ENCODE measurements at places on chromosomes 5 and 9. TPM values are rescaled to one million over a fixed set of nuclear protein-coding genes. Genes with fewer than 3 reads are reported as not detected.

C5orf47 gene
- not detected for polyA plus RNA-seq

- no peak for DNase-seq
- no peak overlapping the region for H3K27ac ChIP-seq
- H3K27me3 ChIP-seq: peaks cover 4% of the 10 kb centered on the region
- no peaks in the 10 kb centered on the region for H3K4me1 ChIP-seq
- no peaks in the 10 kb centered on the region for H3K36me3 ChIP-seq
These were observed 190.9 kb downstream of the TTC39B start for GRCh38 chr9:15116130-15116580.

- no peaks in the 10 kb centered on the region for H3K36me3 ChIP-seq
- no peak for DNase-seq
- H3K27me3 ChIP-seq: no peaks in the 10 kb centered on the region
These were observed 128.0 kb upstream of the IL12B start for GRCh38 chr5:159458217-159458711.

CDH9 gene
- polyA plus RNA-seq: not detected

DNA sequence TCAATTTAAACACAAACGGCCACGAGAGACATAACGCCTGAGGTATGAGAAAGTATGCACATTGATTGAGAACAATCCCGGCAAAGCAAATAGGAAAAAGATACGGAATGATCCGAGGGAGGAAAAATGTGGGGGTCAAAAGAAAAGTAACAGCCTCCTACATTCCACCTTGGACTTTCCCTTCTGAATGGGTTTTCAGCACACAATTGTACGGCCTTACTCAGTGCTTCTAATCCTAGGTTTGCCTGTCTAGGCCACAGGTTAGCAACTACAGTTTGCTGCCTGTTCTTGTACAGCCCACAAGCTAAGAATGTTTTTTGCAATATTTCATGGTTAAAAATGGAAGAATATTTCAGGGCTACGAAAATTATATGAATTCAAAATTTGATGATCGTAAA, 46.2 kb upstream of the RNF20 start:
- no peak for DNase-seq
- H3K27ac ChIP-seq: no peak overlapping the region
- no peak overlapping the region for H3K4me3 ChIP-seq
- H3K36me3 ChIP-seq: no peaks in the 10 kb centered on the region
- H3K27me3 ChIP-seq: peaks cover 31% of the 10 kb centered on the region

DNA sequence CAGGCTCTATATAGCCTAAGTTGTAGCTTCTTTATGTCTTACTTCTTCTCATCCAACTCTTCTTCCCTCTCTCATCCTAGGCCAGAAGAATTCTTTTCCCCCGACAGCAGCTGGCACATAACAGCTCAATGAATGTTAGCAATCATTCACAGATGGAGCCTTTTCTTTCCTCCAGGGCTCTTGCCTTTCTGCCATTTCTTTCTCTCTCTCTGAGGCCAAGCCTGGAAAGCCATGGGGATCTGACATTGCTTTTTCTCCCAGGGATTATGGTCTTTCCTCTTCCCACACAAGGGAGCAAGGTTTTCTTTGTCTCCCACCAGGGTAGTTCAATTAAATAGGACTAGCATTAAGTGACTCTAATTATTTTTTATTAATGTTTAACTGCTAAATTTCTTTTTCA, 20.5 kb downstream of the SMIM15 start:
- no peak overlapping the region for H3K27ac ChIP-seq
- no peaks in the 10 kb centered on the region for H3K36me3 ChIP-seq
- no peak overlapping the region for H3K4me3 ChIP-seq
- no peak for DNase-seq
- H3K27me3 ChIP-seq: no peaks in the 10 kb centered on the region
- H3K4me1 ChIP-seq: no peaks in the 10 kb centered on the region

DNA sequence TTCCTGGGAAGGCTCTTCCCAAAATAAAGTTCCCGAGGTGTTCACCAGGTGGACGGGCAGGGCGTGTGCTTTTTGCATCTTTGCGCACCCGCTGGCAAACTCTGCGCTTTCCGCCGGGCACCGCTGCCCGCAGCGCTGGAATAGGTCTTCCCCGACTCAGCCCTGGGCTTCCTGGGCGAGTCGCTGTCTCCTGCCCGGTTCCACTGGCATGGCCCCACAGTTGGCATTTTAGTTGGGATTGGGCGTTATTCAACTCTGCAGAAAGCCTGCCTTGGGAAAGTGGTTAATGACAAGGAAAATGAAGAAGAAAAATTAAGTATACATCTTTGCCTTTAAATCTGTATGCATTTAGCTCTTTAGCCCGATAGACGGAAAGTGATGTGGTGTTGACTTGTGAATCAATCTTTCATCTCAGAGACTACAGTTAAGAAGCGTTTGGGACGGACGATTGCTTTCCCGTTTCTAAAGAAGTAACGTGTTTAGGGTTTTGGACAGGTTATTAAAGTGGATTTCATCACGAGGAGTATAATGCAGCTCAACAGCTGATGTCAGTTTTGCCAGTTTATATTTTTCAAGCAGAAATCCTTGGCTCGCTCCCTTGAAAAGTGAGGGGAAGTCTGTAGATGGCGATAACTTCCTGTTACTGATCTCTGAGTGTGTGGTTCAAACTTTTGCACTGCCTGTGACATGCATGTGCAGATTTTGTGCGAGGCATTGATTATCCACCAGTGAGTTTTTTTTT, 946 bp downstream of the ADCY2 start:
- DNase-seq: no peak
- no peak overlapping the region for H3K27ac ChIP-seq
- no peak overlapping the region for H3K4me3 ChIP-seq

GRCh38 chr5:124132843-124133242, 613.6 kb downstream of the ZNF608 start:
- H3K27ac ChIP-seq: no peak overlapping the region
- no peak overlapping the region for H3K4me3 ChIP-seq
- DNase-seq: no peak
- no peaks in the 10 kb centered on the region for H3K4me1 ChIP-seq
- no peaks in the 10 kb centered on the region for H3K27me3 ChIP-seq
- no peaks in the 10 kb centered on the region for H3K36me3 ChIP-seq

DNA sequence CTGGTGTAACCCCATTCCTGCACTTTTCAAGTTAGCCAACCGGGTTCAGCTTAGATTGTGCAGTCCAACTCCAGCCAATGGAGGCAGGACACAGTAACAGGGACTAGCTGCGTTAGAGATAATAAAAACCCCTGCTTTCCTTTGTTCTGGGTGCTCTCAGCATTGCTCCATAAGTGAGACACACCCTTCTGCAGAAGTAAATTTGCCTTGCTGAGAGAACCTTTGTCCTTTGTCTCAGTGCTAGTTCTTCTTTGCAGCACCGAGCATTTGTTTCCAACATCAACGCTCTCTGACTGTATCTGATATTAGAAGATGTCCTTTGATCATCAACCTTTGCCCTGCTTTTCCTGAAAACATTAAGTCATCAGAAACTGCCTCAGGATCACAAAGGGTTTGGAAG, 169.5 kb upstream of the OR13F1 start:
- no peak overlapping the region for H3K27ac ChIP-seq
- H3K36me3 ChIP-seq: no peaks in the 10 kb centered on the region
- H3K27me3 ChIP-seq: no peaks in the 10 kb centered on the region
- H3K4me3 ChIP-seq: no peak overlapping the region

GRCh38 chr9:27534658-27535209, 5.1 kb upstream of the MOB3B start:
- H3K27me3 ChIP-seq: peaks cover 2% of the 10 kb centered on the region
- no peaks in the 10 kb centered on the region for H3K36me3 ChIP-seq
- no peak overlapping the region for H3K4me3 ChIP-seq
- H3K4me1 ChIP-seq: no peaks in the 10 kb centered on the region
- no peak overlapping the region for H3K27ac ChIP-seq

C9 gene
- 0.03 TPM for polyA plus RNA-seq

DNA sequence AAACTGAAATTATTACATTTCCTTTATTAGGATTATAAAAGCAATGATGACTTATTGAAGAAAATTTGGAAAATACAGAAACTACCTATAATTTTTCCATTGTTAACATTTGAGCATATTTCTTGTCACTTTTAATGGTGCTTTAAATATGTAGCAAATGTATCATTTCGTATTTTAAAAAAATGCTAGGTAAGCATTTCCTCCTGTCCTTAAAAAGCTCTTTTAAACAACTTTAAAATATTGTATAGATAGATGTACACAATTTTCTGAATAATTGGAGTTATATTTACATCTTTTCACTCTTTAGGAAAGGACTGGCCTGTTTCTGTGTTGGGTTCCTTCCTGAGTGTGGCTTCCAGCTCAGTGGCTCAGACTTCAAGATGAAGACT, 15.6 kb downstream of the TENT4A start:
- DNase-seq: no peak
- H3K27me3 ChIP-seq: no peaks in the 10 kb centered on the region
- peaks cover 3% of the 10 kb centered on the region for H3K36me3 ChIP-seq
- H3K27ac ChIP-seq: no peak overlapping the region
- H3K4me3 ChIP-seq: no peak overlapping the region
- peaks cover 34% of the 10 kb centered on the region for H3K4me1 ChIP-seq

PFN3 gene
- polyA plus RNA-seq: not detected

DNA sequence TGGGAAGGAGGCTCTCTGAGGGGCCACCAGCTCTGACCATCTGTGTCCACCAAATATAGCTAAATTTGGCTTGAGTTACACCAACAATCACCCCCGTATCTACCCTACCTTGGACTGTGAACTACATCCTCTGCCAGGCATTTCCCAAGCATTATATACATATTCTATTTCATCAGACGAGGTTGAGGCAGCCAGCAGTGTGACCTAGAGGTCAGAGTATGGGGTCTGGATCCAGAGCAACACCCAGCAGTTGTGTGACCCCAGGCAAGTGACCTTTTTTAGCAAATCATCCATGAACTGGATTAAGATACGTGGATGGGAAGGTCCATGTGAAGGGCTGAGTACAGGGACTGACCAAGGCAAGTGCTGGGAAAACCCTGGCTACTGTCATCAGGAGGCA, 180.6 kb downstream of the HSPA4 start:
- H3K36me3 ChIP-seq: no peaks in the 10 kb centered on the region
- H3K4me1 ChIP-seq: peaks cover 8% of the 10 kb centered on the region
- H3K27me3 ChIP-seq: no peaks in the 10 kb centered on the region
- H3K27ac ChIP-seq: no peak overlapping the region

- no peak overlapping the region for H3K4me3 ChIP-seq
- no peaks in the 10 kb centered on the region for H3K4me1 ChIP-seq
- no peak for DNase-seq
- H3K27ac ChIP-seq: no peak overlapping the region
- H3K27me3 ChIP-seq: no peaks in the 10 kb centered on the region
- H3K36me3 ChIP-seq: no peaks in the 10 kb centered on the region
These were observed 243.3 kb upstream of the VLDLR start for GRCh38 chr9:2378266-2378665.

DNA sequence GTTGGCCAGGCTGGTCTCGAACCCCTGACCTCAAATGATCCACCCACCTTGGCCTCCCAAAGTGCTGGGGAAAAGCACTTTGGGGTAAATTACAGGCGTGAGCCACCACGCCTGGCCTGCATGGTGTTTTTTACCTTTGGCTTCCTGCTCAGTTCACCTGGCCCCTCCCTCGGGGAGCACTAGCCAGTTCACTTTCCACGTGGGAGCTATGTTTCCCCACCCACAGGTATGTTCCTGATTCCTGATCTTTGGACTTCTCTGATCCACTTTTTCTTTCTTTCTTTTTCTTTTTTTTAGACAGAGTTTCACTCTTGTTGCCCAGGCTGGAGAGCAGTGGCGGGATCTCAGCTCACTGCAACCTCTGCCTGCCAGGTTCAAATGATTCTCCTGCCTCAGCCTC, 15.8 kb downstream of the DAB2IP start:
- no peak overlapping the region for H3K27ac ChIP-seq
- H3K27me3 ChIP-seq: no peaks in the 10 kb centered on the region
- H3K36me3 ChIP-seq: no peaks in the 10 kb centered on the region
- peaks cover 22% of the 10 kb centered on the region for H3K4me1 ChIP-seq
- no peak overlapping the region for H3K4me3 ChIP-seq
- DNase-seq: no peak
